ENCODE measurements at places on chromosomes 16 and 17.

GRCh38 chr17:43542859-43543258, 3.3 kb downstream of the ETV4 start:
- DNase-seq = no peak

DNA sequence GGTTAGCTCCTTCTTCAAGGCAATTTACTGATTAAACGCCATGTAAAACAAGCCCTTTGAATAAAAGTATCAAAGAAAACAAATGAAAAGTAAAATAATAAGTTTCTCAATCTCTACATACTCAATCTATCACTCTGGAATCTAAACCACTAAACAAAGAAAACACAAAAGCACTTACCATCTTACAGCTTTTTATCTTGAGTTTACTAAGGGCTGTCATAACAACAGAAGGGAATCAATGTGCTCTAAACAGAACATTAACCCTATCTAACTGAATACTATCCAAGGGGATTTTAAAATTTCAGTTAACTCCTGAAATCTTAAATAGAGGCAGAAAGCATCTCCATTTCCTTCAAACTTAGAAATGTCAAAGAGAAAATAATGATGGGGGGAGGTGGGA, 3.4 kb downstream of the SKA2 start:
- no peak for DNase-seq

GRCh38 chr17:19306160-19307111, 56.1 kb downstream of the B9D1 start:
- peak; percentile 93 for DNase-seq

GRCh38 chr16:24036614-24037013, 200.8 kb downstream of the PRKCB start:
- DNase-seq = peak; percentile 69
